ENCODE measurements at places on chromosomes 7 and 10.

GRCh38 chr7:29315122-29315891 is 120.7 kb downstream of the CHN2 start:
- DNase-seq, result no peak

DNA sequence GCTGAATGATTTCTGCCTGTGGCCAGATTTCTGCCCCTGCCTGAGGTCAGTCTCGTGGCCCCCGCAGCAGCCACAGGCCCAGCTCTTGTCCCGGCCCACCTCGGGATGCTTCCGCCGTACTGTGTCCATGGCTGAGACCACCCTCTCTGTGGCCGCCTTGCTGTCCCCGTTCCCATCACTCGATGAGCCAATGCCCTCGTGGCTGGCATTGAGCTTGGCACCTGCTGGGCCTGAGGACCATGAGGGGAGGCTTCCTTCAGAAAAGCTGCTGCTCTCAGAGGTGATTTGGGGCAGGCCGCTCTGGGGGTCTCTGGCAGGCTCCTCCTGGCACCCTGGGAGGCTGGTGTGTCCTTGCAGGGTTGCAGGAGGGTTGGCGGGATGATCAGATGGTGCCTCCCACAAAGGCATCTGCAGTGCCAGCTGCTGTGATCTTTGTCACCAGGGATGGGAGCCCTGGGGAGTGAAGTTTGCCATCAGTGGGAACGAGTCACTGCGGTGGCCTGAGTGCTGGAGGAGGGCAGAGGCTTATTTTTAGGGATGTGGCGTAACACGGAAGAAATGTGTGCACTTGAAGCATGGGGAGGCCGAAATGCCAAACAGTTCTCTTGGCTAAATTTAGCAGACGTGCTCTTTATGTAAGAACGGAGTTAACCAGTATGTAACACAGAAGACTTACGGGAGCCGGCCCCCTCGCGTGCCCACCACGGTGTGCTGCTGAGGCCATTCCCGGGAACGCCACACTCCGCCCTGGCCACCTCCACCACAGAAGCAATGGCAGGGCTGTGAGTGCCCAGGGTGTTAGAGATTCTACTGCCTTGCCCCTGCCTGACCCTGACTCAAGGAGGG is 47.7 kb downstream of the VIPR2 start:
- no peak for DNase-seq

DNA sequence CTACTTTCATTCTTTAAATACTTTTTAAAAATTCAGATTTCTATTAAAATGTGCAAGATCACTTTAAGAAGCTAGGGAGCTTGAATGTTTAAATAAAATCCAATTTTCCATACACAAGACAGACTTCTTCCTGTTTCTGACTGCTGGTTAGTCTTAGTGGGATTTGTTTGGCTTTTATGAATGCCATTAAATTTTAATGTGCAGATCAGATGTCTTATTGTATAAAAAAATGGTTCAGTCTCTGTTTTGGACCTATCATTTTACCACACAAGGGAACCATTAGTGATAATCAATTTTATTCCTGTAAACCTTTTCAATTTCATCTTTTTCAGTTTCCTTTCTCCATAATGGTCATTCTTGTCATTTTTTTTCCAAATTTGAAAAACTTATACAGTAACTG is 63.2 kb downstream of the VCL start:
- DNase-seq, result no peak

DNA sequence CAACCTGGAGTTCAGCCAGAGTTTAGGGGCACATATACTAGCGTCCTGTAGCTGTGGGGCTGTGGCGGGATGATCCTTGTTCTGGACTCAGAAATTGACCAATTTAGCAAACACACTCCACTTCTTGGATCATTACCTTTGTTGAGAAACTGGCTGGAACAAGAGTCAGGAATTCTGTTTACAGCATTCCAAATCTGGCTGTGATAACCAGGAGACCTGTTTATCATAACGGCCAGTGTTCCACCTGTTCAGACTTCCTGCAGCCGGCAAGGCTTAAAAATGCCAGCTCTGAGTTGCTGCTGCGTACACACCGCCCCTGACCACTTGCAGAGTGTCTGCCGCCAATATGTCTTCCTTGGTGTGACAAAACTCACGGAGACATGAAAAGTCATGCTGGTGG is 64.8 kb downstream of the ARMC3 start:
- no peak for DNase-seq

DNA sequence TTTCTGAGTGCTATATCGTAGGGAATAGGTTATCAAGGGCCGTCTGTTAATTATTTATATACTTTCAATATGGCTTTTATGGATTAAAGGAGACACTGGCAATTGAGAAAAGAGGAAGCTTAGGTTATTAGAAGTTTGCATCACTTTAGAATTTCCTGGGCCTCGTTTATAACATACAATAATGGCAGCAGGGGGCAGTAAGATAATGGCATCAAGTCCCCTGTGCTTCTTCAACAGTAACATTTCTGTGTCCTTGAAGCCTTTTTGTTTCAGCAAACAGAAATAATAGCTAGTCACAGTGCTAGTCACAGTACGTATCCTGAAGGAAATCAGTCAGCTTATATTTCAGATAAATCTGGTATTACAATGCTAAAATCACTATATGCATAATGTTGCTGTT is 41.9 kb downstream of the SPAM1 start:
- DNase-seq, result no peak

DNA sequence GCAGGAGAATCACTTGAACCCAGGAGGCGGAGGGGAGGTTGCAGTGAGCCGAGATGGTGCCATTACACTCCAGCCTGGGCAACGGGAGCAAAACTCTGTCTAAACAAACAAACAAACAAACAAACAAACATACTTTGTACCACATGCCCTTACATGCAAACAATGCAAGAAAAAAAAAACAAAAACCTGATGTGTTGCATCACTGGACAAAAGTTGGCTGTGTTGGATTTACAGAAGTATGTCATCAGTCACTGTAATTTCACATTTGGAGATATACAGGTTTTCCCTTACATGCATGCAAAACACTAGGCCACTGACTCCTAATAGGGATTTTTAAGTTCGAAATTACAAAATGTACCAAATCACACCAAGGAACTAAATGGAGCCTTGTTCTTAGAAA is 138.5 kb downstream of the SRPK2 start:
- DNase-seq, result peak; percentile 10

- peak; percentile 91 for DNase-seq
These were observed 90.8 kb downstream of the ZFAND4 start for GRCh38 chr10:45581582-45582385.

DNA sequence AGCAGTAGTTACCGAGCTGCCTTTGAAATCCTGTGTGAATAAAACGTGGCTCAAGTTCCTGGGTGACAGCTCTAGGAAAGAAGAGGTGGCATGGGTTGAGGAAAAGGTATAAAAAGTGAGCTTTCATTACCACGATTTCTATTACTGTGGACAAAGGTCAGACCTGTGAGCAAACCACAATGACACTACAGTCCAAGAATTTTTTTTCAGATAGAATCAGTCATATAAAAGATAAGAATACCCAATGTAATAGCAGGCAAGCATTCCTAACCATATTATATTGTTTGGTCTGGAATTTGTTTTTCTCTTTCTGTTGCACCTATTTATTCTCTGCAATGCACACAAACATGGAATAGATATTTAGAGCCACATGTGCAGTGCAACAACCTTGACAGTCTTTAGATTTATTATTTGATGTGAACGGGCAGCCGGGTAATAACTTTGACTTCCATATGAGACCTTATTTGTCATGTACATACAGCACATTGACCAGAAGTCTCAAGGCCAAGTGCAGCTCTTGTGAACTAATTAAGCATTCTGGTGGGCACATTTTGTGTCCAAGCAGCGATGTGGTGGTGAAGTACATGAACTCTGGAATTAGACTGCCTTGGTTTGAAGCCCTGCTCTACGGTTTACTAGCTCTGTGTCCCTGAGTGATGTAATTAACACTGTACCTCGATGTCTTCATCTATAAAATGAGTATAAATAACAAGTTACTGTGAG is 156.8 kb downstream of the NRCAM start:
- no peak for DNase-seq

Data from erythroblast (primary cell).